Tibial nerve (tissue), 4 donors: ENCODE measurements at places on chromosomes 11 and 22.
A peak's percentile ranks its signal among the peaks of the same experiment; 100 is the strongest.

DNA sequence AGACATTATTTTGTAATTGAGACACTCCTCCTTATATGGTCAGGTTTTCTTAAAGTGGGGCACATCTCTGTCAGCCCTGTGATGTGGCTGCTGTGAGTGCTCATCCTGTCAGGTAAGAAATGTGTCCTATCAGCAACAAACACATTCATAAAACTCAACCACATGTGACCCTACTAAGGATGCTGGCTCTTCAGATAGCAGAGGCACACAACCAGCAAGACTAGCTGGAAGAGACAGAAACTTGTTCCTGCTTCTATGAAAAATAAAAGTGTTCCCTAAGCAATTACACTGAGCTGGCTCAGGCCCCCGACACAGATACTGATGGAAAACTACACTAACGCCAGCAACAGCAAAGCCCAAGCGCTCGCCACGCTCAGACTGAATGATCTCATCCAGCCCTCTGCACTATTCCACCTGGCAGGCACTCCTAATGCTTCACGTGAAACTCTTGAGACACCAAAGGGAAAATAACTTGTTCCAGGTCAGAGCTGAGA, 49.8 kb upstream of the CYP2D6 start:
- no peaks in the 10 kb centered on the region for H3K36me3 ChIP-seq
- no peaks in the 10 kb centered on the region for H3K27me3 ChIP-seq
- DNase-seq: peak; percentile 21
- H3K4me3 ChIP-seq: no peak overlapping the region
- no peak overlapping the region for H3K27ac ChIP-seq

- H3K36me3 ChIP-seq: no peaks in the 10 kb centered on the region
- H3K4me1 ChIP-seq: peaks cover 8% of the 10 kb centered on the region
- H3K4me3 ChIP-seq: peak overlapping the region; percentile 98
- DNase-seq: no peak
- peak overlapping the region; percentile 99 for H3K27ac ChIP-seq
These were observed 789 bp upstream of the KDM2A start for GRCh38 chr11:67118181-67118766.

DNA sequence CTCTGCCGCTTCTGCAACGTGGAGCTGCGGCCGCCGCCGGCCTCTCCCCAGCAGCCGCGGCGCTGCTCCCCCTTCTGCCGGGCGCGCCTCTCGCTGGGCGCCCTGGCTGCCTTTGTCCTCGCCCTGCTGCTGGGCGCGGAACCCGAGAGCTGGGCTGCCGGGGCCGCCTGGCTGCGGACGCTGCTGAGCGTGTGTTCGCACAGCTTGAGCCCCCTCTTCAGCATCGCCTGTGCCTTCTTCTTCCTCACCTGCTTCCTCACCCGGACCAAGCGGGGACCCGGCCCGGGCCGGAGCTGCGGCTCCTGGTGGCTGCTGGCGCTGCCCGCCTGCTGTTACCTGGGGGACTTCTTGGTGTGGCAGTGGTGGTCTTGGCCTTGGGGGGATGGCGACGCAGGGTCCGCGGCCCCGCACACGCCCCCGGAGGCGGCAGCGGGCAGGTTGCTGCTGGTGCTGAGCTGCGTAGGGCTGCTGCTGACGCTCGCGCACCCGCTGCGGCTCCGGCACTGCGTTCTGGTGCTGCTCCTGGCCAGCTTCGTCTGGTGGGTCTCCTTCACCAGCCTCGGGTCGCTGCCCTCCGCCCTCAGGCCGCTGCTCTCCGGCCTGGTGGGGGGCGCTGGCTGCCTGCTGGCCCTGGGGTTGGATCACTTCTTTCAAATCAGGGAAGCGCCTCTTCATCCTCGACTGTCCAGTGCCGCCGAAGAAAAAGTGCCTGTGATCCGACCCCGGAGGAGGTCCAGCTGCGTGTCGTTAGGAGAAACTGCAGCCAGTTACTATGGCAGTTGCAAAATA, 816 bp downstream of the PDE3B start:
- H3K4me1 ChIP-seq: no peaks in the 10 kb centered on the region
- no peaks in the 10 kb centered on the region for H3K36me3 ChIP-seq
- no peak for DNase-seq
- H3K27me3 ChIP-seq: peaks cover 34% of the 10 kb centered on the region
- peak overlapping the region; percentile 69 for H3K4me3 ChIP-seq

DNA sequence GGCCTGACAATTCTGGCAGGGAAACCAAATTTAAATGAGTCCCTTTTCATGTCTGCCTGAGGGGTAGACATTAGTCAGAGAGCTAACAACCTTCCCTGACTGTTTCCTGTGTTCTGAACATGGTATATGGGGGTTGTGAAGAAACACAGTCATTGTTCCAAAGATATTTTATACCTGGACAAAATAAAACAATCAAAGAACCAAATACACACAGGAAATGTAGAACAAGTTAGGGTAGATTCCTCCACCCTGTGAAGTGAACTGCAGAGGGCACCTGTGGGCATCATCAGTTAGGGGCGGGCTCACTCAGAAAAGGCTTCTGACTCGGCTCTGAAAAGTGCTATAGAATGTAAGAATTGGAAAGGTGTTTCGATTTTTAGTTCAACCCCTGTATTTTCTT, 231.9 kb upstream of the CADM1 start:
- no peaks in the 10 kb centered on the region for H3K27me3 ChIP-seq
- no peaks in the 10 kb centered on the region for H3K4me1 ChIP-seq
- H3K4me3 ChIP-seq: no peak overlapping the region
- no peaks in the 10 kb centered on the region for H3K36me3 ChIP-seq
- no peak overlapping the region for H3K27ac ChIP-seq

- H3K27me3 ChIP-seq: no peaks in the 10 kb centered on the region
- peaks cover 6% of the 10 kb centered on the region for H3K4me1 ChIP-seq
- no peak overlapping the region for H3K27ac ChIP-seq
These were observed 133.6 kb upstream of the SESN3 start for GRCh38 chr11:95364324-95365295.

DNA sequence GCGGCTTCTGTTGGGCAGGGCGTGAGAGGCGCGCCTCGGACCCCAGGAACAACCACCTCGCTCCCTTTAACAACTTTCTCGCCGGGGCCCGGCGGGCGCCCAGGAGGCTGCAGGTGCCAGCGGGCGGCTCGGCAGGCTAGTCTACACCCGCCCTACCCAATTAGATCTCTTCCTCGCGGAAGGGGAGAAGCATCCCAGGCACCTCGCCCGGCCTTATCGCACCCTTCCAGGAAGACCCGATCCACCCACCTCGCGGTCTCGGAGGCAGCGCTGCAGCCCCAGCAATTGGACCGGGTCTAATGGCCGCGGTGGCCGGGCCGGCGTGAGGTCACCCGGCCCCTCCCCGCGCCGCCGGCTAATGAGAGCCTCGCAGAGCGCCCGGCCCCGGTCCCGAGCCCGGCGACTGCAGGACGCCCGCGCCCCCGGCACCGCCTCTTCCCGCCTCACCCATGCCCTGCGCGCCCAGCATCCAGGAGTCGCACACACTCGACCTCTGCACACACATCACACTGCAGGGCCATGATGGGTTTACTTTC, at the start of gene PLAAT3:
PLAAT3 (minus strand) TSS at position 298 of the 536 bp plus-strand sequence. CDS start 419 bp downstream, outside the sequence.
- peak; percentile 66 for DNase-seq
- H3K27me3 ChIP-seq: no peaks in the 10 kb centered on the region
- H3K4me1 ChIP-seq: peaks cover 27% of the 10 kb centered on the region
- H3K27ac ChIP-seq: peak within 1 kb of the TSS; percentile 86
- peak within 1 kb of the TSS; percentile 69 for H3K4me3 ChIP-seq

GRCh38 chr11:14070896-14071295, 108.4 kb downstream of the SPON1 start:
- no peaks in the 10 kb centered on the region for H3K36me3 ChIP-seq
- no peak overlapping the region for H3K4me3 ChIP-seq
- DNase-seq: no peak
- H3K27ac ChIP-seq: no peak overlapping the region

DNA sequence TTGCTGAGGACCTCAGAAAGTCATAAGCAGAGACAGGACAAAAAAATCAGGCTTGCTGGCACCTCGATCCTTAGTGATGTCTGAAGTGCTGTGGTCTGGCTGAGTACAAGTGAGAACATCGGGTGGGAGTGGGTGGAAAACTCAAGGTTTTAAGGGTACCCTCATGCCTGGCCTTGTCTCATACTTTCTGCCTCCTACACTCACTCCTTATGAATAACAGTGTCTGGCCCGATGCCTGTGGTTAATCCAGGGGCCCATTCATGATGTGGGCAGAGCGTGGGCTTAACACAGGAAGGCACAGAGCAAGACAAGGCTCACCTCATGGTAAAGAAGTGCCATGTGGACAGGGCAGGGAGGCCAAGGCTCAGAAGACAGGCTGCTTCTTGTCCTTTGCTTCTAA, 11.0 kb upstream of the UCP3 start:
- no peak for DNase-seq
- H3K27ac ChIP-seq: peak overlapping the region; percentile 90
- H3K4me1 ChIP-seq: peaks cover 34% of the 10 kb centered on the region
- H3K36me3 ChIP-seq: peaks cover 41% of the 10 kb centered on the region
- H3K27me3 ChIP-seq: no peaks in the 10 kb centered on the region
- H3K4me3 ChIP-seq: no peak overlapping the region

GRCh38 chr11:99015634-99016454, 4.9 kb upstream of the CNTN5 start:
- DNase-seq: no peak
- no peaks in the 10 kb centered on the region for H3K36me3 ChIP-seq
- no peak overlapping the region for H3K4me3 ChIP-seq
- H3K4me1 ChIP-seq: no peaks in the 10 kb centered on the region

GRCh38 chr11:34915136-34916014, 804 bp downstream of the APIP start:
- H3K36me3 ChIP-seq: peaks cover 20% of the 10 kb centered on the region
- no peaks in the 10 kb centered on the region for H3K27me3 ChIP-seq
- peak overlapping the region; percentile 96 for H3K4me3 ChIP-seq
- H3K27ac ChIP-seq: peak overlapping the region; percentile 96
- H3K4me1 ChIP-seq: peaks cover 9% of the 10 kb centered on the region

GRCh38 chr22:17914474-17914873, 109.9 kb downstream of the MICAL3 start:
- no peak overlapping the region for H3K4me3 ChIP-seq
- no peaks in the 10 kb centered on the region for H3K27me3 ChIP-seq
- no peaks in the 10 kb centered on the region for H3K4me1 ChIP-seq
- no peak for DNase-seq
- no peaks in the 10 kb centered on the region for H3K36me3 ChIP-seq
- peak overlapping the region; percentile 30 for H3K27ac ChIP-seq

GRCh38 chr11:66493130-66493529, 12.9 kb downstream of the DPP3 start:
- H3K36me3 ChIP-seq: peaks cover 97% of the 10 kb centered on the region
- no peaks in the 10 kb centered on the region for H3K27me3 ChIP-seq
- no peak overlapping the region for H3K4me3 ChIP-seq
- no peak for DNase-seq
- H3K27ac ChIP-seq: no peak overlapping the region

DNA sequence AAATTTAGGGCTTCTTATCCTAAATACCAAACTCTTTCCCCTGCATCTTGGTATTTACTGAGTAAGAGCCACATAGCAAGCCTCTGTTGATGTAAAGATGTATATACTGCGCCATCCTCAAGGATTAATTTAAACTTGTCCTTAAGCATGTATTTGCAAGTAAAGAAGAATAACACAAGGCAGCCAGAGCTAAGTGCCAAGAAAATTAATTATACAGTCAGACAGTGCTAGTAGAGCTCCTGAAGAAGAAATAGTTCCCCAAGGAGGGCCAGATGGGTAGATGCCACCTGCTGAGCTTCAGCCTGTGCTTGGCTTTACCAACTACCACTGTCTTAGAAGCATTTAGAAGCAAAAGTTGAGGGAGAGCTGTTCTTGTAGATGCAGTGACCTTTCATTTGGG, 470.0 kb downstream of the BUD13 start:
- no peaks in the 10 kb centered on the region for H3K36me3 ChIP-seq
- no peaks in the 10 kb centered on the region for H3K4me1 ChIP-seq
- DNase-seq: no peak
- no peaks in the 10 kb centered on the region for H3K27me3 ChIP-seq

- peaks cover 34% of the 10 kb centered on the region for H3K4me1 ChIP-seq
- H3K27ac ChIP-seq: peak overlapping the region; percentile 66
- no peak for DNase-seq
- no peaks in the 10 kb centered on the region for H3K27me3 ChIP-seq
These were observed 3.6 kb upstream of the TBC1D22A start for GRCh38 chr22:46758867-46759290.

DNA sequence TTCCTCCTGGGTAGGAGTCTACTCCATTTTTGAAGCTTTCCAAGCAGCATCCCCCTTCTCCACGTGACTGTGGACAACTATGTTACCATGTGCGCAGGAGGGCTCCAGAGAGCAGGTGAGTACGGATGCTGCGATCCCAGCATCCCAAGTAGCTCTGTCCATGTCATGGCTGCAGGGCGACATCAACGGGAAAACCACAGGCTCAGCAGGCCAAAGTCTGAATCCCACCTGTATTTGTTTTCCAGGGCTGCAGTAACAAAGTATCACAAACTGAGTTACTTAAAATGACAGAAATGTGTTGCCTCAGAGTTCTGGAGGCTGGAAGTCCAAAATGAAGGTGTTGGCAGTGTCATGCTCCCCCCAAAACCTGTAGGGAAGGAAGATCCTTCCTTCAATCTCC, 40.3 kb downstream of the MCHR1 start:
- H3K36me3 ChIP-seq: no peaks in the 10 kb centered on the region
- H3K27me3 ChIP-seq: no peaks in the 10 kb centered on the region
- no peak for DNase-seq
- H3K4me3 ChIP-seq: no peak overlapping the region
- no peak overlapping the region for H3K27ac ChIP-seq

DNA sequence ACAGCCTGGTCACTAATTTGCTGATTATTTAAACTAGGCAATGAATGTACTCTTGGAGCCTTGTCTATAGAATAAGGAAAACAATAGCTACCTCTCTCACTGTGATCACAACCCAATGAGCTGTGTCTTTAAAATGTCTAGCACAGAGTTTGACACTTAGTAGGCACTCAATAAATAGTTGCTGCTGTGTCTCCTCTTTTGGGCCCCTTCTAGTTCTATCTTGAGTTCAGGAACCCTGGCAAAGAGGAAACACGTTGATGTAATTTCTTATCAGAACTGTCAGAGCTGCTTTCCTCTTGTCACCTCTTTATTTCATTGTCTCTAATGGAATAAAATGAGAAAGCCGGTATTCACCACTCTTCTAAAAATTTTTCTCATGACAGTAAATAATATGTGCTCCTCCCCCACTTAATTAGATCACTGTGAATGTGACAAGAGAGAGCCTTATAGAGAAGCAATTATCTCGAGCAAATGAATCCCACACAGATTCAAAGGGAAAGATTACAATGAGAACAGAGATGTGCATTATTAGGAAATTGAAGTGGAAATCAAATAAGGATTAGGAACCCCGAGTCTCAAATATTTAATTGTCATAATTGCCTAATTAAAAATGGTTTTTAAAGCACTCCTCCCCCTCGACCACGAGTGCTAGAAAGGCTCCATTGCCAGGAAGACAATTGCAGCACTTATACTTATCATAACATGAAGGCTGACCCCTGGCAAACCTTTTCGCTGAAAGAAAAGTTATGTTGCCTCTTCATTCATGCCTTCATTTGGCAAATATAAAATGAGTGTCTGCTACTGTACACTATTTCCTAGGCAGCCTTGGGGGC, 175.0 kb upstream of the BDNF start:
- H3K4me1 ChIP-seq: no peaks in the 10 kb centered on the region
- no peaks in the 10 kb centered on the region for H3K36me3 ChIP-seq
- no peak overlapping the region for H3K4me3 ChIP-seq
- H3K27ac ChIP-seq: no peak overlapping the region

- DNase-seq: no peak
- H3K36me3 ChIP-seq: no peaks in the 10 kb centered on the region
- no peak overlapping the region for H3K4me3 ChIP-seq
- no peaks in the 10 kb centered on the region for H3K27me3 ChIP-seq
- no peaks in the 10 kb centered on the region for H3K4me1 ChIP-seq
These were observed 17.0 kb downstream of the MMP10 start for GRCh38 chr11:102763440-102763839.
